ENCODE measurements at places on chromosomes 7 and 10.
A peak's percentile ranks its signal among the peaks of the same experiment; 100 is the strongest.

GRCh38 chr10:130729876-130730275 lies 581.6 kb downstream of the TCERG1L start:
- DNase-seq, result no peak

GRCh38 chr7:129161524-129162225 lies 17.2 kb downstream of the TSPAN33 start:
- peak; percentile 13 for DNase-seq

DNA sequence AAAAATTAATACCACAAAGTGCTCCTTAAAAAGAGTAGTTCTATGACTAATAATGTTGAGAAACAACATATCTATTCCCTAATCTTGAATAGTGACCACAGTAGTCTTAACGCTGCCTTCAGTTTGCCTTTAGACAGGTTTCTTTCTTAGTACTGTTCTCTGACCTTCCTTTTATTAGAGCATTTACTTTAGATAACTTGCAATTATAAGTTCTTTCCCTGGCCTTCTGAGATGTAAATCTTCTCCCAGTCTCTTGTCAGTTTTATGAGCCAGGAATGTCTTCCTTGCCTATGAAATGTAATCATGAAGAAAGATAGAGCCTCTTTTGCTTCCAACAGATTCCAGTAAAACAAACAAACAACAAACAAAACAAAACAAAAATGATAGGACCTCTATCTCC lies 1119.8 kb upstream of the LRRTM3 start:
- DNase-seq, result no peak

DNA sequence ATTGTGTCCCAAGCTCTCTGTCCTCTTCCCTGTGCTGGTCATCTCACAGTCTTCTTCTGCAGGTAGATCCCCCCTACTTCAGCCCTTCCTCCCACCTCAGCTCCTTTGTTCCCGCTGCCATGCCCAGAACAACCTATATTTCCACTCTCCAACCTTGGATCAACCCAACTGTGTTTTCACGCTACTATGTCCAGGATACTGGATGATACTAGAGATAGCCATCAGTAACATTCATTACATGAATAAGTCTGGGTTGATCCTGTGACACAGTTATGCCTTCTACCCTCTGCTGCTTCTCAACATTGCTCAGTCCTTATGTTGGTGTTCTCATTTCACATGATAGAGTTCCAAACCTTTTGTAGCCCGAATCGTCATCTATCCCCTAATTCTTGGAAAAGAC lies 286.4 kb downstream of the ZEB1 start:
- DNase-seq, result no peak

DNA sequence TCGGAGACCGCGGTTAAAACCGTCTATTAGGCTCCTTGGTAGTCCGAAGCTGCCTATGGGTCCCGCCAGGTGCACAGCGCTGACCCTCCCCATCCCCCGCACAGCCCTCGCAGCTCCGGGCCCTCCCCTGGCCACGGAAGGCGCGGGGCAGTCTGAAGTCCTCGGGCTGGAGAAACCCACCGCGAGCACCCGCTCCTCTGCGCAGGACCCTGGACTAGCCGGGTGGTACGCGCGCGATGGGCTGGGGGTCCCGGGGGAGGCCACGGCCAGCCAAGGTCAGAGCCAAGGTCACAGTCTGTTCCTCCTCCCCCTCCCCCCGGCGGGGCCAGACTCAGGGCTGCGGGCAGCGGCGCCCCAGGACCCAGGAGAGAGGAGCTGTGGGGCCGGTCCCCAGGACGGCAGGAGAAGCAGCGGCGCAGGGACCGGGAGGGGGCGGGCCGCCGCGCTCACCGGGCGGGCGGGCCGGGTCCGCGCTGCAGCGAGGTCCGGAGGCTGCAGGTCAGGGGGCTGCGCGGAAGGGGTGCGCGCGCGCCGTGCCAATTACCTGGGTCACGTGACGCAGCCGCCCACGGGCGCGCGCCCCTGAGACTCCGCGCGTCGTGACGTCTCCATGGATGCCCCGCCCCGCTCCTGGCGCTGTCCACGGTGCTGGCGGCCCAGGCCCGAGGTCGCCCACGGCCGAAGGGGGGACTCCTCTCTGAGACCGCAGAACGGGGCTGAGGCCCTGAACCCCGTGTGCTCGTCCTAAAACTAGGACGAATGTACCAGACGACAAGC lies at the start of gene OGDHL:
Gene OGDHL (minus strand): TSS at position 535 of the 777 bp plus-strand sequence. CDS start 3,731 bp downstream, outside the sequence.
- peak; percentile 60 for DNase-seq

DNA sequence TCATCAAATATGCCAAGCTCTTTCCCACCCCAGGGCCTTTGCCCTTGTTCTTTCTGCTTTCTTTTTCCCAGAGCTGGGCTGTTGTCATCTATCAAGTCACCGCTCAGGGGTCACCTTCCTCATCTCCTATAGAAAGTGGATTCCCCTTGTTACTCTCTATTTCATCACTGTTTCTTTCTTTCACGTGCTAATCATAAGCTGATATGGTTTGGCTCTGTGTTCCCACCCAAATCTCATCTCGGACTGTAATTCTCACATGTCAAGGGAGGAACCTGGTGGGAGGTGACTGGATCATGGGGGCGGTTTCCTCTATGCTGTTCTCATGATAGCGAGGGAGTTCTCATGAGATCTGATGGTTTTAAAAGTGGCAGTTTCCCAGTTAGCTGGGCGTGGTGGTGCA lies 17.0 kb upstream of the TIAL1 start:
- no peak for DNase-seq

DNA sequence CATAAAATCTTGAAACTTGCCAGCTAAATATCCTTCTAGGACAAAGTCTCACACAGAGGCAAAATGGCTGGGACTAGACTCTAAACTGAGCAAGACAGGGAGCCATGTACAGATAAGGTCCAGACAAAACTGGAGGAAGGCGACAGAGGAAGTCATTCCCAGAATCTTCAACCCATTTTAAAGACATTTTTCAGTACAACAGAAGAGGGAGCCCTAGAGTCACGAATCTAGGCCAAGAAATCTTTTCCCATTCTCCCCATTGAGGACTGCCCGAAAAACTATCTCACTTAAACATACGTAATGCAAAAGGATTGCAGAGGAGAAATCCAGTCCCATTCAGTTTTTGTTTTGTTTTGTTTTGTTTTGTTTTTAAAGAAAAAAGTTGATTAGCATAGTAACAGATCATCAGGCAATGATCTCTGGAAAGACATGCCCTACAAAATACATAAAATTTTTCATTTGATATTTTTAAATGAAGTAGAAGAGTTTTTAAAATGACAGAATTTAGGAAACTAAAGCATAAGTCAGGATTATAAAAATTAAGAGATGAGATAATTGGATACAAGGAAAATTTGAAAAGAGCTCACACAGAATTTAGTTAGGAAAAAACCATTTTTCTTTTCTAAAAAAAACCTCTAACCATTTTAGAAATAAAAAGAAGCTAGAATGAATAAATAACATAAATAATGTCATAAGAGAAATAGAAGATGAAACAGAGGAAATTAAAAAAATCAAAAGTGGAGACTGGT lies 16.9 kb upstream of the PRF1 start:
- DNase-seq, result peak; percentile 7

GRCh38 chr10:60524541-60524940 lies 134.9 kb upstream of the ANK3 start:
- no peak for DNase-seq

GRCh38 chr7:101436221-101436735 lies 73.6 kb downstream of the COL26A1 start:
- DNase-seq, result no peak

- no peak for DNase-seq
These were observed 171.2 kb downstream of the GFRA1 start for GRCh38 chr10:116101616-116102315.

DNA sequence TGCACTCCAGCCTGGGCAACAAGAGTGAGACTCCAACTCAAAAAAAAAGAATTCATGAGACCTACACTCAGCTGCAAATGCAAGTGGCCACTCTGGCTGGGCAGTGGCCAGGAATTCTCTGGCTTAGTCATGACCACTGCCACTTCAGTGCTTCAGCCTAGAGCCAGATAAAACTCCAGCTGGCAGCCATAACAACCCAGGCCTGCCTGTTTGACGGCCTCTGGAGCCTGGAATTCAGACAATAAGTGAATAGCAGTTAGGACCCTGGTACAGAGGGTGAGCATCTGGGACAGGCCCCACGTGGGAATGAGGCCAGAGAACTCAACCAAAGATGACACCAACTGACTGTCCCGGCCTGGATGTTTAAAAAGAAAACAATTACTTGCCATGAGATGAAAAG lies 18.9 kb downstream of the RCC1L start:
- DNase-seq, result no peak

GRCh38 chr7:151109094-151110048 lies 23.1 kb downstream of the AGAP3 start:
- DNase-seq, result no peak

DNA sequence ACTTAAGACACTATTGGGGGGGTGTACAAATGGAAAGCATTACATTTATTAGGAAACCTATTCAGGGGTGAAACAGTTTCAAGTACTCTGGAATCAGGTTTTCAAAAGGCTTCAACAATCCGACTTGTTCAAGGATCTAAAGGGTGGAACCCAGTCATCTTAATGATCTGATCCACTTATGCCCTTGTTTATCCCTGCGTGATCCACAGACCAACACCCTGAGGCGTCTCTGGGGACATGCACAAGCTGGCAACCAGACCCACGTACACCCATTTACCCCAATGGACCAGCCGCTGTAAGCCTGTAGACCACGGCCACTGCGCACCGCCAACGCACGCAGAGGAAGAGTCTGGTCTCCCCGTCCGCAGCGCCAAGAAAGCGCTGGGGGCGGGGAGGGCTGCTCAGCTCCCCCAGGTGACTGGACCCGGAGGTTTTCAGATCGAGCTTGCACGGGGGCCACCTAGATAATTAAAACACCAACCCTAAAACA lies 13.4 kb downstream of the HNRNPF start:
- no peak for DNase-seq

DNA sequence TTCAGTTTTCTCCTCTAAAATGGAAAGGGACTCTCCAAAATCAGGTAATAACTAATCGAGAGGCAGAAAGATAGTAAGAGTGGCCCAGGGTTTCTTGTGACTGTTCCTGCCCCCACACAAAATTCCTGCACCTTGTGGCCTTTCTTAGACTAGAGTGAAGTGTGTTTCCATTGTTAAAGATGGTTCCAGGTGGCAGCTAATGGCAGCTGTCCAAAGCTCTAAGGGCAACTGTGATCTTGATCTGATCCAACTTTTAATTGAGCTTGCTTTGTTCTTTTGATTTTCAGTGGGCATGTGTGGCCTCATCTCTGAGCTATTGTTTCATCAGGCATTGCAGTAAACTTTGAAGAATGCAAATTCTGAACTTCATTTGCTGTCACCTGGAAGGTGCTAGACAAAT lies 19.4 kb downstream of the ACSL5 start:
- no peak for DNase-seq

DNA sequence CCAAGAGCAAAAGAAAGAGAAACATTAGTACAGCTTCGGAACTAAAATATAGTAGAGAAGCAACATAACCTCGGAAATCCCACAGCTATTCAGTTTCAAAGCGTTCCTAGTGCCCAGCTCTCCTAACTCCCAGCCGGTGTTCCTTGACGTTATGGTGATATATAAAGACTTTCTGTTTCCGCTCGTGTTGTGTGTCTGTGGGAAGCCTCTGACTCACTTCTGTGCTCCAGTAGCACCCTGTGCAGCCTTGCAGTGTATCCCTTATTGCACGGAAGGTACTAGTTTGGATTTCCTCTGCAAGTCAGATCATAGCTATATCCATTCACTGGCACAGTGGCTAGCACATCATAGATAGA lies 535 bp downstream of the ASAH2B start:
- peak; percentile 32 for DNase-seq

- no peak for DNase-seq
These were observed 225.9 kb downstream of the PAXIP1 start for GRCh38 chr7:154777023-154777422.

- no peak for DNase-seq
These were observed 1.3 kb upstream of the LRIT2 start for GRCh38 chr10:84226616-84227015.

DNA sequence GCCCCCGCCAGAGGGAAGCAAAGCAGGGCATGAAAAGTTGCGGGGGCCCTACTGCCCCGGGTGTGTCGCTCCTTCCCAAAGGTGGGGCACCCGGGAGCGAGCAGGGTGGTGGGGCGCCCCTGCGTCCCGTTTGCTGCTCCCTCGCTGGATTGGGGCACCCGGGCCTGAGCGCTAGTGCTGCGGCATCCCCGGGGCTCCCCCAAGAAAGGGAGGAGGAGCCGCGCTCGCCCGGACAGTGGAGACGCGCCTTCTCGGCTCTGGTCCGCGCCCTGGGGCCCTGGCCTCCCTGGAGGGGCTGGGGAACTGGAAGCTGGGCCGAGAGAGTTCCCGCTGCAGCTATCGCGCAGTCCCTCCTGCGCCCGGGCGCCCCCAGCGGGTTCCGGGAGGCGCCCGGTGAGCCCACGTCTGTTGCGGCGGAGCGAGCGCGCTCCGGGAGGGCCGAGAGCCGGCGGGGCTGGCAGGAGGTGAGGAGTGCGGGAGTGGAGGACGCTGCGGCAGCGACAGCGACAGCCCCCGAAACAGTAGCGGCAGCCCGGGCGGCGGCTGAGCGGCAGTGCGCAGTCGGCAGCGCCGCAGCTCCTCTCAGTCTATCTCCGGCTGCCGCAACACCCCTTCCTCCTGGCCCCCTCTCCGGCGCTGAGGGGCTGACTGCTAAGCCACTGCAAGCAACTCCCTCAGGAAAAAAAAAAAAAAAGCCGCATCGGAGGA lies 504 bp upstream of the BMPER start:
- peak; percentile 67 for DNase-seq

- no peak for DNase-seq
These were observed 14.6 kb downstream of the TWIST1 start for GRCh38 chr7:19102884-19103283.

Data from NCI-H526 treated with DMSO at 0.1 percent for 48 hours (cell line).